ENCODE measurements at places on chromosomes 1 and 21. TPM values are rescaled to one million over a fixed set of nuclear protein-coding genes. Genes with fewer than 3 reads are reported as not detected.

TMEM54 gene
- total RNA-seq = 33.5 TPM

PLEKHN1 gene
- total RNA-seq = 0.60 TPM

AHDC1 gene
- 13.3 TPM for total RNA-seq

C2CD2 gene
- total RNA-seq = 8.6 TPM
